ENCODE measurements at places on chromosomes 2 and 18.

DNA sequence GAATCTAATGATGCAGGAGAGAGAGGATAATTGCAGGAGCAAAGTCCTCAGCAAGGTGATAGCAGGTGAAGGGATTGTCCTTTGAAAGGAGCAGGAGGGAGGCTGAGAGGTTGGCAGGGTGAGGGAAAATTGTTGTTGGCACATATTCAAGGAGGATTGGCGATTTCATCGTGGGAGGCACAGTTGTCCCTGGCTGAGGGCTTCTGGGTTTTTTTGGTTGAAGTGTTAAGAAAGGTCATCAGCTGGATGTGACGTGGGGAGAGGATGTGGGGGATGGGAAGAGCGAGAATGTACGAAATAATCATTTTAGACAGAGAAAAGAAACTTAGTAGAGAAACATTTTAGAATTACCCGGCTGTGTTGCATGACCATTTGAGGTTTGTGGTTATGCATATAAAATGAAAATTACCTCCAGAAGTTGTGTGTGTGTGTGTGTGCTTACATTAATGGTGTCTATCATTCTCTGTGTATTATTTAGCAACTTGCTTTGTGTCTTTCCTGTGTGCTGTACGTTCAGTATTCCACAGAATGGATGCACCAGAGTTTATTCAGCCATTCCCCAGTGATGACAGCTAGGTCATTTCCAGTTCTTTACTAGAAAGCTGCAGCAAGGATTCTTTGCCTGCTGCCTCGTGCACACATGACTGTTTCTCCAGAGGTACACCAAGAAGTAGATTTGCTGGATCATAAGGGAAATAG, 67.6 kb downstream of the SDC1 start:
- no peak for DNase-seq

DNA sequence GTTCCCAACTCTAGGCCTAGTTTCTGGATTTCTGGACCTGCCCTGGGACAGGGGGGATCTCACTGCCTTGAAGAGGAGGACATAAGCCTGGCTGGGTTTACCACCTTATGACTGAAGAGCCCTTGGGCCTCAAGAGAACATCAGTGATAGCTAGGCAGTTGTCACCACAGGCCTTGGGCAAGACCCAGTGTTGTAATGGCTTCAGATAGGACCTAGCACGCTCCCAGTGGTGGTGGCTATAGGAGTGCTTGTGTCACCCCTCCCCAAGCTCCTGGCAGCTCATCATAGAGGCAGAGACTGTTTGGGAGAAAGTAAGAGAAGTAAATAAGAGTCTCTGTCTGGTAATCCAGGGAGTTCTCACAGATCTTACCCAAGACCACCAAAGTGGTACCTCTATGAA, 19.4 kb upstream of the EVA1A start:
- no peak for DNase-seq

DNA sequence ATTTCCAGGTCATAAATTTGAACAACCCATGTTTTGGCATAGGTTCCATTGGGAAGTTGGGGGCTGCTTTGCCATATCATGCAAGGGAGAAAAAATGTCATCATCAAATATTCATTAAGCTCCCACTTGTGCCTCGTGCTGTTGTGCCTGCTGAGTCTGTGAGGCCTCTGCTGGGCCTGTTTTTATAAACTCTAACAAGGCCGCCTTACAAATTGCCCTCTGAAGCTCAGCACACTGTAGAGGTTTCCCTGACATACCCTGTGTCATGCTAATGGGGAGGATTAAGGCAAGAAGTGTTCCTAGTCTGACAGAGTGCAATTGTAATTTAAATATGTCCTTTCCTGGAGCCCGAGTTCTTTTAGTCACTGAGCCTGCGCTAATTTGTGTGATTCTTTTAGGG, 17.6 kb downstream of the OSBPL6 start:
- DNase-seq, result no peak

DNA sequence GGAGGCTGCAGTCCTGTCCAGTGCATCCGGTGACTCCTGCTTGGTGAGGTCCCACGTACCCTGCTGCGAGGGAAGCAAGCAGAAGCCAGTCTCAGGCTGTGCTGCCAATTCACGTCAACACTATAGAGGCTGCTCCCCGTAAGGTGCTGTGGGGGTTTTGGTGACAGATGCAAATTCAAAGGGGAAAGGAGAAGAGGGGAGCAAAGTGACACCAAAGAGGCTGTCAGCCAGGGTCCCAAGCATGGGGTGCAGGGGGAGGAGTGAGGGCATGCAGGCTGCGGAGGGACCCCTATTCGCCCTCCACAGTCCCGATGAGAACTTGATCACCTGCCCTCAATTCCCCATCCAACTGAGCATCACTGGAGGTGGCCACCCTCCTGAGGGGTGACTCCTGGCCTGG, 179.4 kb upstream of the HS6ST1 start:
- no peak for DNase-seq

DNA sequence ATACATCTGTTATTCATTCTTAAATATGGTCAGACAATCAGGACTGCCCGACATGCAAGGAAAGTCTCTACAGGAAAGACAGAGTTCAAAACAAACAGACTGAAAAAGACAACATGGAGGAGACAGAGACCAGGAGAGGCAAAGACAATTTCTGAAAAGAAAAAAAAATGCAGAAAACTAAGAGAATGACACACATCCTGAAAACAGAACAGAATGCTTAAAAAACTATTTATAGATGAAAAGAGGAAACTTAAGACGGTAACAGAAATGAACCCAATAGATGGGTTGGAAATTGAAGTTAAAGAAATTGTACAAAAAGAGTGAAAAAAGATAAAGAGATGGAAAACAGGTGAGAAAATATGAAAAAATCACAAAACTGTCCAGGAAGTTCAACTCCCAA, 95.7 kb downstream of the BCL2 start:
- DNase-seq, result no peak

GRCh38 chr18:41593171-41593675, 361.8 kb upstream of the PIK3C3 start:
- DNase-seq, result no peak

DNA sequence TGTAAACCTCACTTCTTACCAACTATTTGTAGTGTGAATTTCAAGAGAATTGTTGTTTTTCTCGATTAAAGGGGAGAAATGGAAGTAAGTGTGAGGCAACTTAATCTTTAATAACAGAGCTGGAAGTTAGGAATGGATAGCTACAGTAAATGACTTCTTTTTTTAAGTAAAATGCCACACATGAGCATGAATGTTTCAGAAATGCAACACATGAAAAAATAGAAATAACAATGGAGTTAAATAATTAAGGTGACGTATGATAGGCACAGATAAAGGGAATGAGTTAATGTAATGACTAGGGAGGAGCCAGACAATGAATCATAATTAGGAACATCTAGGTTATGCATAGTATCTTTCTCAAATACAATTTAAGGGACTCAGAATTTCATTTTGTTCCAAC, 3.4 kb downstream of the REL start:
- DNase-seq, result peak; percentile 64

DNA sequence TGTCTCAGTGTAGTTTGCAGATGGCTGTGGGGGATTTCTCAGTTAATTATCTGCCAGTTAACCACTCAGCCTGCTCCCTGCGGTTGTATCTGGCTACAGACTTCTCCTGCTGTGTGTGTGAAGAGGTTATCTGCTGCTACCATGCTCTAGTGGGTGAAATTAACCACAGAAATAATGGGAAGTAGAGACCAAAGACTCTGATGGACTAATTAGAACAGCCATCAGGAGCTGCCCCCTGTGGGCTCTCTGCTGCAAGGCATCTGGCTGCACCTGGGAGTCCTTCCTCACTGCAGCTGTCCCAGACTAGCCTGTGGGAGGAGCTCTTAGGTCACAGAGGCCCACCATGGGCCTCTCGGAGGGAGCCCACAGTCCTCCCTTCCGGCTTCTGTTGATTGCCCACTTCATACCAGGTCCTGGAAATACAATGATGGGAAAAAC, 66.6 kb downstream of the CTIF start:
- DNase-seq, result peak; percentile 99

DNA sequence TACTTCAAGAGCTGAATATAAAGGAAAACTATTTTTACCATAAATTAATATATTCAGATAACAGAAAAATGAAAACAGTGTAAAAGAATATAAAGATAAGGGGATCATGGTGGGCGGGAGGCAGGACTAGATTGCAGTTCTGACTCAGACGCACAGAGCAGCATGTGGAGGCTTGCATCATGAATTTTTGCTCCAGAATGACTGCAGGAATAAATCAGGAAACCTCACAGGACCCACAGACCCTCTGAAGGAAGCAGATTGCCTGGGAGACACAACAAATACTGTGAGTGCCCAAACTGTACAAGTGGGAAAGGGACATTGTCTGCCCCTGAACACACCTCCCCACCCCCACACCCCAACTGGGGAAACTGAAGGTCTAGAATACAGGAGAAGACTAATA, 19.2 kb upstream of the SIGLEC15 start:
- DNase-seq, result peak; percentile 58

DNA sequence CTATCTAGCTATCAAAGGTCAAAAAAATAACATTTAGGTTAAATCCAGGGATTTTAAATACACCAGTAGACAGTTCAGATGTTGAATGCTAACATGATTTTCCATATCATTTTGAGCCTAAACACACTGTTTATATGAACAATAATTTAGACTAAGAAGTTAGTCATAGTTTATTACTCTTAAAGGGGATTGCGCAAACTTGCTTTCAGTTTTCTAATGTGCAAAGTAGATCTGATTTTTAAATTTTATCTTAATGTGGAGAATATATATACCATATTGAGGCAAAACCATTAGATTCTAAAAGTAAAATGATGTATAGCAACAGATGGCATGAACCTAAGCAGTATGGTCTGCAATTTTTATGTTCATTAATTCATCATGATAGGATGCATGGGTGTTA, 76.6 kb downstream of the CDH7 start:
- DNase-seq, result no peak

GRCh38 chr18:61710082-61710620, 182.7 kb downstream of the RNF152 start:
- no peak for DNase-seq

GRCh38 chr2:20622296-20622686, 28.6 kb downstream of the HS1BP3 start:
- DNase-seq, result no peak

DNA sequence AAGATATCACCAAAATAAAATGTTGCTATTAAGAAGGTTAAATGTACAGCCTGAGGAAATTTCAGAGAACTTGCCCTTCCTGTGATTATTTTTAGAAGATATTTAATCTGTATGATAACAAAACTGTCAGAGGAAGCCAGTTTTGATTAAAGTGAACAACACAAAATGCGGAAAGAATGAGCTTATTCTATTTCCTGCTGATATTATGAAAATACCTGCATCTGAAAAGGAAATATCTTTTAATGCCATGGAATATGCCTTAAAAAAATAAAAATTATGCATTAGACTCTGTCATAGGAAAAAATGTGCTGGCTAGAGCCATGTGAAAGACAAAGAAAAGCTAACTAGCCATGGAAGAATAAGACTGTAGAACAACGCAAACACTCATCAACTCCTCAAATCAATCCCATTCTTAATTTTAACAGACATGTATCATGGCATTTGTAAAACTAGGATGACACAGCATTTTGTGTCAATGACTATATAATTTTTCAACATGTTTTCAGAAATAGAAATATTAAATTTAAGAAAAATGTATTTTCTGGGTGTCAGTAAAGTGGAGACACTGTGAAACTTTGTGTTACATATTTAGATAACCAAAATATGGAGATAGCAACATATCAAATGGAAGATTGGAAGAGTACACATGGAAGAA, 1768.2 kb downstream of the SUCLG1 start:
- no peak for DNase-seq

GRCh38 chr2:82215212-82215611, 1910.7 kb upstream of the LRRTM1 start:
- DNase-seq, result no peak

- DNase-seq, result peak; percentile 56
Observed at GRCh38 chr2:195575879-195576401, 81.1 kb upstream of the SLC39A10 start.

DNA sequence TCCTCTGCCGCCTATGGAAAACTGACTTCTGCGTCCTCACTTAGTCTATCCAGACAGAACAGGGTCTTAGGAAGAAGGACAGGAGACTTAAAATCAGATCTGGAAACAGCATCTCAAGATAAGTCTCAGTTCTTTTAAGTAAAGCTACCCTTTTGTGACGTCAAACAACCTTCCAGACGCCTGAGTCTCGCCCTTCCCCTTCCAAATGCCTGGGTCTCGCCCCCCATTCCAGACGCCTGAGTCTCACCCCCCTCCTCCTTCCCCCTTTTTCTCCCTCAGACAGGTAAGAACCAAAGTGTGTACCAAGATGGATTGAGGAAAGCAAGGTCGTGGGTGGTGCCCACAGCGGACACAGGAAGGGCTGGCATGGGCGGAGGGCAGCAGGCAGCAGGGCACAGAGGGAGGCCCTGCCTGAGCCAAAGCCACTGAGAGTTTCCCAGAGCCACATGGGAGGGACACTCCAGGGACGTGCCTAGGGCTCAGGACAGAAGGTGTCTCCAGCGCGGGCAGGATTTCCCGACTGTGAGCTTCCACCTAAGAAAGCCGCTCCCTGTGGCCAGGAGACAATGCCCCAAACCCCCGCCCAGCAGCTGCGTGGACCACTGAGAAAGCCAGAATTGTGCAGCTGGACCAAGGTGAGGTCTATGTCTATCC, 51.3 kb downstream of the ANKMY1 start:
- DNase-seq, result no peak

- peak; percentile 7 for DNase-seq
Observed at GRCh38 chr2:142557391-142557790, 320.1 kb upstream of the KYNU start.

DNA sequence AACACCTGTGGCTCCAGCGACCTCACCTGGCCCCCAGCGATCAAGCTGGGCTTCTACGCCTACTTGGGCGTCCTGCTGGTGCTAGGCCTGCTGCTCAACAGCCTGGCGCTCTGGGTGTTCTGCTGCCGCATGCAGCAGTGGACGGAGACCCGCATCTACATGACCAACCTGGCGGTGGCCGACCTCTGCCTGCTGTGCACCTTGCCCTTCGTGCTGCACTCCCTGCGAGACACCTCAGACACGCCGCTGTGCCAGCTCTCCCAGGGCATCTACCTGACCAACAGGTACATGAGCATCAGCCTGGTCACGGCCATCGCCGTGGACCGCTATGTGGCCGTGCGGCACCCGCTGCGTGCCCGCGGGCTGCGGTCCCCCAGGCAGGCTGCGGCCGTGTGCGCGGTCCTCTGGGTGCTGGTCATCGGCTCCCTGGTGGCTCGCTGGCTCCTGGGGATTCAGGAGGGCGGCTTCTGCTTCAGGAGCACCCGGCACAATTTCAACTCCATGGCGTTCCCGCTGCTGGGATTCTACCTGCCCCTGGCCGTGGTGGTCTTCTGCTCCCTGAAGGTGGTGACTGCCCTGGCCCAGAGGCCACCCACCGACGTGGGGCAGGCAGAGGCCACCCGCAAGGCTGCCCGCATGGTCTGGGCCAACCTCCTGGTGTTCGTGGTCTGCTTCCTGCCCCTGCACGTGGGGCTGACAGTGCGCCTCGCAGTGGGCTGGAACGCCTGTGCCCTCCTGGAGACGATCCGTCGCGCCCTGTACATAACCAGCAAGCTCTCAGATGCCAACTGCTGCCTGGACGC, 4.9 kb downstream of the GPR35 start:
- no peak for DNase-seq

GRCh38 chr2:230863442-230864121, 1.2 kb upstream of the ITM2C start:
- DNase-seq, result no peak

GRCh38 chr2:197707316-197708213, 2.4 kb downstream of the MARS2 start:
- DNase-seq, result peak; percentile 78
